ENCODE measurements at places on chromosomes 1 and 21. TPM values are rescaled to one million over a fixed set of nuclear protein-coding genes. Genes with fewer than 3 reads are reported as not detected.

Gene MYBPH
- not detected for total RNA-seq

Gene TADA1
- 13.8 TPM for total RNA-seq

Gene AQP10
- not detected for total RNA-seq

Gene S100A11
- total RNA-seq = 156 TPM

Gene ZFP69B
- total RNA-seq = 0.14 TPM

Gene TTC39A
- total RNA-seq = 0.14 TPM

Gene RPE65
- total RNA-seq = not detected

Gene FMO3
- total RNA-seq = not detected

Gene AKNAD1
- total RNA-seq = 0.82 TPM

Gene B3GALT2
- 1.6 TPM for total RNA-seq

Gene CDC42
- 246 TPM for total RNA-seq

Gene NPHS2
- total RNA-seq = not detected

Gene DYNLT4
- not detected for total RNA-seq

Gene TCHHL1
- total RNA-seq = not detected

Gene GPR37L1
- under 0.01 TPM for total RNA-seq

Gene MYOM3
- total RNA-seq = not detected

Gene CD5L
- not detected for total RNA-seq

Gene DCST2
- total RNA-seq = 0.49 TPM

Gene SYT2
- not detected for total RNA-seq

Gene LHX4
- total RNA-seq = not detected

Gene SLAMF8
- 3.3 TPM for total RNA-seq

Gene EPS8L3
- not detected for total RNA-seq

Gene C1orf52
- total RNA-seq = 8.9 TPM

Gene CELA2B
- not detected for total RNA-seq

Gene TPTE
- total RNA-seq = not detected

Gene SGIP1
- total RNA-seq = 9.4 TPM

Gene ATP1A4
- total RNA-seq = not detected

Measured in sigmoid colon (tissue), 7 donors.